CD4-positive, alpha-beta T cell treated with Interleukin-12 subunit alpha and Interleukin-12 subunit beta, for 1 hour (primary cell): ENCODE measurements at places on chromosomes 11 and 22.
A peak's percentile ranks its signal among the peaks of the same experiment; 100 is the strongest.

- no peak for DNase-seq
Measured at GRCh38 chr22:31090217-31091085, 9.3 kb downstream of the SMTN start.

- peak; percentile 28 for DNase-seq
Measured at GRCh38 chr11:27183672-27184457, 143.2 kb downstream of the BBOX1 start.

- DNase-seq: no peak
Measured at GRCh38 chr11:116535994-116536393, 236.8 kb downstream of the BUD13 start.

DNA sequence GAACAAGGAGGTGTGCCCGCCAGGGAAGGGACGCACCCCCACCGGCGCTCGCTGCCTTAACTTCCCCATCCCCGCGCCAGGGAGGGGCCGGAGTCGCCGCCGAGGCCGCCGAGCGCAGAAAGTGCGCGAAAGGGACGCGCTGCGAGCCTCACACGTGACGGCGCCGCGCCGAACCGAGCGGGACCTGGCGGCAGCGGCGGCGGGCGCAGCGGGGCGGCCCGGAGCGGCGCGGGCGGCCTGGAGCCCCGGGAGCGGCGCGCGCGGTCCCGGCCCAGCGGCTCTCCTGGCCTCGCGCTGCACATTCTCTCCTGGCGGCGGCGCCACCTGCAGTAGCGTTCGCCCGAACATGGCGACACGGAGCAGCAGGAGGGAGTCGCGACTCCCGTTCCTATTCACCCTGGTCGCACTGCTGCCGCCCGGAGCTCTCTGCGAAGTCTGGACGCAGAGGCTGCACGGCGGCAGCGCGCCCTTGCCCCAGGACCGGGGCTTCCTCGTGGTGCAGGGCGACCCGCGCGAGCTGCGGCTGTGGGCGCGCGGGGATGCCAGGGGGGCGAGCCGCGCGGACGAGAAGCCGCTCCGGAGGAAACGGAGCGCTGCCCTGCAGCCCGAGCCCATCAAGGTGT lies at the start of gene SORL1:
Gene SORL1 (plus strand): TSS at position 329 of the 623 bp plus-strand sequence. CDS start 18 bp downstream, at position 347.
- DNase-seq: peak; percentile 77

DNA sequence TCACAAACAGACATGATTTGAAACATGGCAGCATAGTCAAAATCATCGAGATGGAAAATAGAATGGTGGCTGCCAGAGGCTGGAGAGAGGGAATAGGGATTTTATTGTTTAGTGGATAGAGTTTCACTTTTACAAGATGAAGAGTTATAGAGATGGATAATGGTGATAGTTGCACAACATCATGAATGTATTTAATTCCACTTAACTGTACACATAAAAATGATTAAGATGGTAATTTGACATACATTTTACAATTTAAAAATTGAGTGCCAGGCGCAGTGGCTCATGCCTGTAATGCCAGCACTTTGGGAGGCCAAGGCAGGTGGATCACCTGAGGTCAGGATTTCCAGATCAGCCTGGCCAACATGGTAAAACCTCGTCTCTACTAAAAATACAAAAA lies 21.2 kb downstream of the TTC28 start:
- no peak for DNase-seq

- no peak for DNase-seq
Measured at GRCh38 chr11:65654375-65655349, 8.1 kb downstream of the RELA start.

DNA sequence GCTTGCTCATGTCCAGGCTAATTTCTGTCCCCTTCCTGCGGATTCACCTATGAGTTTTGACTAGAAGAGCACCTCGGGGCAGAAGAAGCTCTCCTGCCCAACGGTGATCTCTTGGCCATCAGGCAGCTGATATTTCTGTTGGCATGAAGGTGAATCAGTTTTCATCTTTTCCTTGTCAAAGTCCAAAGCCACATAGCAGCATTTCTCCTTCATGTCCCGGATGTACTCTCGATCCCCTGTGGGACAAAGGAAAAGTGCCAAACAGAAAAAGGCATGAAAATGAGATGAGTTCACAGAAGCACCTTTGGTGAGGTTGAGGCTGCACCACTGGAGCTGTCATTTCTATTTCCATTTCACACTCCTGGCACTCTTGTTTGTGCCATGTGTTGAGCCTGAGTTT lies 56.8 kb downstream of the DHCR7 start:
- no peak for DNase-seq

- DNase-seq: no peak
Measured at GRCh38 chr11:73648121-73648520, 1.7 kb downstream of the PLEKHB1 start.

- no peak for DNase-seq
Measured at GRCh38 chr11:127493330-127494022, 492.9 kb upstream of the KIRREL3 start.

DNA sequence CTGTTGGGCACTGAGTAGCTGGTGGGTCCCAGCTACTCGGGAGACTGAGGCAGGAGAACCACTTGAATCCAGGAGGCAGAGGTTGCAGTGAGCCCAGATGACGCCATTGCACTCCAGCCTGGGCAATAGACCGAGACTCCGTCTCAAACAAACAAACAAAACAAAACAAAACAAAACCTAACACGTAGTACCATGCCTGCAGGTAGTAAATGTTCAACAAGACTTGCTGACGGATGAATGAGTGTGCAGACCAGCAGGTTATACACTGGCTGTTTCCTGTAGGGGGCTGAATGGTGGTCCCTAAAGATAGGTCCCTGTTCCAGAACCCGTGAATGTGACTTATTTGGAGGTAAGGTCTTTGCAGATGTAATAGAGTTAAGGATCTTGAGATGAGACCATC lies 12.8 kb upstream of the MRGPRD start:
- DNase-seq: no peak

GRCh38 chr11:11636671-11637070 lies 14.9 kb upstream of the GALNT18 start:
- no peak for DNase-seq

GRCh38 chr11:2997406-2997805 lies 5.3 kb upstream of the NAP1L4 start:
- DNase-seq: no peak

GRCh38 chr22:37074537-37074936 lies 23.0 kb downstream of the KCTD17 start:
- no peak for DNase-seq

DNA sequence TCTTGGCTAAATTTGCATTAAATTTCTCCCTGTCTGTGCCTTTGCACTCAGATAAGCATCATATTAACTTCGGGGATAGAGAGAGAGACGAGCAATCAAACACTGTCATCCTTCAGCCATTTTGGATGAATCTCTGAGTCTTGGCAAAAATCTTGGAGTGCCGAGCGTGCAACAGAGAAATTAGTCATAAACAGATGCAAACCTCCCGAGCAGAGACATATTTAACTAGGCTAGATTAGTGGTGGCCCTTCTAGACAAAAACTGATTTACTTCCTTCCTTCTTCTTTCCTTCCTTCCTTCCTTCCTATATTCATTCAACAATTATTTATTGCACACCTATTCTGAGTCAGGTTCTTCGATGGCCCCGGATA lies 114.4 kb upstream of the BLID start:
- no peak for DNase-seq

DNA sequence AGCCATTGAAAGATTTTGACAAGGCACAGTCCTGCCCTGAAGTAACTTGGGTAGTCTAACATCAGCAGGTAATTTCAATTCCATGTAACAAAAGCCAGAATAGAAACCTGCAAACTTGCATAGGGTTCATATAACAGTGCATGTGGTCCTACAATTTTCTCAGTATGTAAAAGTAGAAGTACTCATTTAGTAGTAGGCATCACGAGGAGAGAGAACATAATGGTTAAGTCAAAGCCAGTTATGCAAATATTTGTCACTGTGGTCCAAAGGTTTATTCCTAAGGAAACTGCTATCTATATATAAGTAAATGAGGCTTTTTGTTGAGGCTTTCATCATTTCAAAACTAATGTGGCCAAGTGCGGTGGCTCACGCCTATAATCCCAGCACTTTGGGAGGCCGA lies 10.1 kb downstream of the ATP5MG start:
- no peak for DNase-seq

DNA sequence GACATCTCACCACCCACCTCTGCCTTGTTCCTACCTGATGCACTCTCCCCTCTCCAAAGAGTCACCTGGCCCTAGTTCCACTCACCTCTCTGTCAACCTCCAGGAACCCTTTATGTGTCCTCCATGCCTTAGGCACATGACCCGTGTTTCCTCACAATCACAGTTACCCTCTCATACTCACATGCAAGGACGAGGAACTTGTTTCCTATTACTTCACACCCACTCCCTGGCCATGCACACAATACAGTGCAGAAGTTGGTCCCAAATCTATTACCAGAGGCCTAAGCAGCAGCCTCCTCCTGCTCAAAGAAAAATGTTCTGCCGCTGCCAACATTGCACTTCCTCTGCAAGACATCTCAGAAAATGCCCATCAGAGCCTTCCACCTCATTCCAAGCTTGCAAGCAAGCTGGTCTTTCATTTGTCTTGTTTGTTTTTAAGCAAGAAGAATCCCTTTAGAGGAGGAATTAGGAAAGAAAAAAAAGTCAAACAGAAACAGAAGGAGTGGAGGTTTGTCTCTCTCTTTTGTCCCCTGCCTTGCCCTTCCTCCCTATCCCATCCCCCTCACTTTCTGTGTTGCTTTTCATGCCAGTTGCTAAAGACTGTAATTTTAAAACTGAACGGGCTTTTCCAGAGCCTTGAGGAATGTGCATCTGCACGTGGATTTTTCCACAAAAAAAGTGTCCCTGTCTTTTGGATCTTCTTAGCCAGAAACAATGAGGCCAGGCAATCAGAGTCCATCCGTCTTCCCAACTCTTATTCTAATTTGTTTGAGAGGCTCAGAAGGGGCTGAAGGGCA lies 63.4 kb downstream of the KCNJ1 start:
- no peak for DNase-seq

DNA sequence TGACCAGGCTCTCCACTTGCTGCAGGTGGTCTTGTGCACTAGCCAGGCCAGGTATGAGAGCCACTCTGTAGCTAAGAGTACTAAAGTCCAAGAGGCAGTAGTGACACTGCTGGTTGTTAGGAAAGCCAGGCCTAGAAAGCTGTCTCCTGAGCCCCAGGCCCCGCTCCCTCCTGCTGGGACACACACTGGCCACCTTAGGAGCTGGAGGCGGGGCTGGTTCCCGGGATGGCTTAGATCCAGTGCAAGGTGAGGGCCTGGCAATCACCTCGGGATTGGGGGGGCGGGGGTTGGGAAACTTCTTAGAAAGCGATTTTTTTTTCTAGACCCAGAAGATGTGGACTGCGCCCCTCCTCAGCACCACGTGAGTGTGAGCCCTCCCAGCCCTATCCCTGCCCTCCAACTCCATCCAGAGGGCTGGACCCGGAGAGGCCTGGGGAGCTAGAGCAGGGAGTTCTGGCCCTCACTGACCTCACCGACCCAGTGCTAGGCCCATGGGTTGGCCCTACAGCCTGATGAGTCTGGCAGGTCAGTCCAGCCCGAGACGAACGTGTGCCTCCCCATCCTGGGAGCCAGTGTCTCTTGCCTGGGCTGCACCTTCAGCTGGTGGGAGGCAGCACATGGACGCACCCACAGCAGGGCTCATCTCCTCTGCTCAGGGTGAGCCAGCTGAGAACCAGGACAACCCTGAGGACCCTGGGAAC lies 18.1 kb downstream of the SLC37A2 start:
- no peak for DNase-seq

- peak; percentile 58 for DNase-seq
Measured at GRCh38 chr22:46763051-46763705, 728 bp downstream of the TBC1D22A start.

- DNase-seq: no peak
Measured at GRCh38 chr22:42811459-42811858, 45.6 kb downstream of the ARFGAP3 start.

- no peak for DNase-seq
Measured at GRCh38 chr11:71202598-71202944, 49.8 kb downstream of the SHANK2 start.

DNA sequence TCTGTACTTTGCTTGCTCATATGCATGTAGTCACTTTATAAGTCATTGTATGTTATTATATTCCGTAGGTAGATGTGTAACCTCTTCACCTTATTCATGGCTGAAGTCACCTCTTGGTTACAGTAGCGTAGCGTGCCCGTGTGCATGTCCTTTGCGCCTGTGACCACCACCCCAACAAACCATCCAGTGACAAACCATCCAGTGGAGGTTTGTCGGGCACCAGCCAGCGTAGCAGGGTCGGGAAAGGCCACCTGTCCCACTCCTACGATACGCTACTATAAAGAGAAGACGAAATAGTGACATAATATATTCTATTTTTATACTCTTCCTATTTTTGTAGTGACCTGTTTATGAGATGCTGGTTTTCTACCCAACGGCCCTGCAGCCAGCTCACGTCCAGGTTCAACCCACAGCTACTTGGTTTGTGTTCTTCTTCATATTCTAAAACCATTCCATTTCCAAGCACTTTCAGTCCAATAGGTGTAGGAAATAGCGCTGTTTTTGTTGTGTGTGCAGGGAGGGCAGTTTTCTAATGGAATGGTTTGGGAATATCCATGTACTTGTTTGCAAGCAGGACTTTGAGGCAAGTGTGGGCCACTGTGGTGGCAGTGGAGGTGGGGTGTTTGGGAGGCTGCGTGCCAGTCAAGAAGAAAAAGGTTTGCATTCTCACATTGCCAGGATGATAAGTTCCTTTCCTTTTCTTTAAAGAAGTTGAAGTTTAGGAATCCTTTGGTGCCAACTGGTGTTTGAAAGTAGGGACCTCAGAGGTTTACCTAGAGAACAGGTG lies 11.1 kb downstream of the CCND1 start:
- DNase-seq: no peak

DNA sequence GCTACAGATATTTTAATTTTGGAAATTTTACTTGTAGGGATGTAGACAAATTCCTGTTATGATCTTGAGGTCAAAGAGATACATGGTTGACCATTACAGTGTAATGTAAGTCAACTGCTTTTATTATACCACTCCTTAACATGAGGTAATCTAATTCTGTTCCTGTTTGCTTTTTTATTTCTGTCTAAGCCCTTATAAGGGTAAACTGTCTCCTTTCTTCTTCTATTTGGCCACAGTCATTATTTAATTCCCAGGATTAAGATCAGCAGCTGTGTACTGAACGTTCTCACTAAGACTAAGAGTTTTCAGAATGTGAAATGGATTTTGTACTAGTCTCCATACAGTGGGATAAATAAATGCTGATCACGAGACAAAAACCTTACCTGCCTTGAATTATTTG lies 32.8 kb downstream of the C2CD3 start:
- no peak for DNase-seq

DNA sequence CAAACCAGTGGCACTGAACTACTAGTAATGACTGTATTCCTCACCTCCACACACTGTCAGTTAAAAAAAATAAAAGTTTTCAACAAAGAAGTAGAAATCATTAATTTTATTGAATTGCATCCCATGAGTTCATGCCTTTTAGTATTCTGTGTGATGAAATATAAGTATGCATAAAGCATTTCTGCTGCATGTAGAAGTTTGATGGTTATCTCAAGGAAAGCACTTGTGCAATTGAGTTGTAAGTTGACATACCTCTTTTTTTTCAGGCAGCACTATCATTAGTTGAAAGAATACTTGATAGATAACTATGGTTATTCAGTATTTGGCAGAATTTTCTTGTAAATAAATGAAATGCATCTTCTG lies 104.4 kb downstream of the STIM1 start:
- no peak for DNase-seq
